ENCODE measurements at places on chromosomes 3 and 15. TPM values are rescaled to one million over a fixed set of nuclear protein-coding genes. Genes with fewer than 3 reads are reported as not detected.
A peak's percentile ranks its signal among the peaks of the same experiment; 100 is the strongest.

TPRG1 gene
- total RNA-seq, result 0.87 TPM

DNA sequence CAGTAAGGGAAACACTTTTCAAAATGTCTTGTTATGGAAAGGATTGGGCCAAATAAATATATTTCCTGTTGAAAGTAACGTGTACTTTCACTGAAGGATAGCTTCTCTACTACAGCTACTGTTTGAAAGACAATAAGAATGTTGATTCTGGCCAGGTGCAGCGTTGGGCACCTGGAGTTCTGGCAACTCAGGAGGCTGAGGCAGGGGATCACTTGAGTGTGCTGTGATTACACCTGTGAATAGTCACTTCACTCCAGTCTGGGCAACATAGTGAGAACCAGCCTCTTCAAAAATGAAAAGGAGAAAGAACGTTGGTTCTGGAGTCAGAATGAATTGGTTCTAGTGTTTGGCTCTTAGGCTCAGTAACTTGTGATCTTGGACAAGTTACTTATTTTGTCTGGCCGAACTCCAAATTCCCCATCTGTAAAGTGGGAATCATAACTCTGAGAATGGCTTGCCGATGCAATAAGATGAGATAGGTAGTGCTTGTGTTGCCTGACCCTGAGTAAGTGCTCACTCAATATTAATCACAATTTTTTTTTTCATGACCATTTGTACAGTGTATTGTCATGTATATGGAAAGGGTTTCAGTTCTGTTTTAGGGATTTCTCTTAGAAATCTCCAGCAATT is 310.8 kb downstream of the PTPRG start:
- peaks cover 93% of the 10 kb centered on the region for H3K4me1 ChIP-seq
- peak; percentile 46 for DNase-seq
- peak overlapping the region; percentile 31 for H3K4me3 ChIP-seq
- H3K27ac ChIP-seq, result peak overlapping the region; percentile 93

- H3K4me1 ChIP-seq, result peaks cover 54% of the 10 kb centered on the region
- H3K27ac ChIP-seq, result peak overlapping the region; percentile 80
- no peak for DNase-seq
- H3K4me3 ChIP-seq, result peak overlapping the region; percentile 18
- no peaks in the 10 kb centered on the region for H3K36me3 ChIP-seq
- no peaks in the 10 kb centered on the region for H3K27me3 ChIP-seq
These were observed 78.9 kb upstream of the SKOR1 start for GRCh38 chr15:67746450-67746849.

RYR3 gene
- total RNA-seq, result 1.4 TPM

DNA sequence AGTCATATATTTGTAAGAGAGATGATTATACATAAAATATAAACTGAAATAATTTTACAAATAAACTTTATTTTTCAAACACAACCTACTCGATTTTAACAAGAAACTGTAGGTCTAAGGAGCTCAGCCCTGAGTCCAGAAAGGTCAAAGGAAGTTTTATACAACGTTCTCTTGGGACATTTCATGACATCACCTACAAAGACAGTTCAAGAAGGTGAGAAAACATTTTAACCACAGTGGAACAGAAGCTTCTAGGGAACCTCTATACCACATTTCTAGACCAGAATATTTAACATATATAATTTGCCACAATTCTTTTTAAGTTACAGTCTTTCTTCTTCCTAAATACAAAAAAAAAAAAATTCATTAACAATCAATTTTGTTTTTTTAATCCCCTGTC is 40.1 kb downstream of the CBLB start:
- DNase-seq, result no peak
- H3K4me1 ChIP-seq, result peaks cover 17% of the 10 kb centered on the region
- peaks cover 3% of the 10 kb centered on the region for H3K36me3 ChIP-seq
- no peaks in the 10 kb centered on the region for H3K27me3 ChIP-seq
- H3K4me3 ChIP-seq, result no peak overlapping the region

DNA sequence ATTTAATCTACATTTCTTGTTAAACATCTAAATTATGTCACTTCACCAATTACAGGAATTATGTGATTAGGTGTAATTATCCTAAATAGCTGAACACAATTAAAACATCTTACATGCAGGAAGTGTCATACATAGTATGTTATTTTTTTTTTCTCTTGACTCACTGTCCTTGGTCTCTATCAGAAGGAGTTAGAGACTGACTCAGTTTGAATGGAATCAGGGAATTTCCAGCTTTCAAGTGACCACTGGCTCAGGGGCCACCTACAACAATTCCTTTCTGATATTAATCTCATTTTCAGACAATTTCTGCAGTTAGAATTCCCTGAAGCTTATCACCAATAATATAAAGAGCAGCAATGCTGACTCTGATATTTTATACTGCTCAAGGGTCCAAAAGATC is 400.7 kb downstream of the ROBO1 start:
- DNase-seq, result no peak
- no peak overlapping the region for H3K27ac ChIP-seq
- H3K27me3 ChIP-seq, result no peaks in the 10 kb centered on the region
- no peak overlapping the region for H3K4me3 ChIP-seq

SKIL gene
- total RNA-seq, result 181 TPM

IMPG2 gene
- total RNA-seq, result 0.09 TPM

ABHD6 gene
- 6.3 TPM for total RNA-seq

All from WTC11 (cell line).